Left lung (tissue), 14 donors: ENCODE measurements at places on chromosomes 5 and 9. TPM values are rescaled to one million over a fixed set of nuclear protein-coding genes. Genes with fewer than 3 reads are reported as not detected.

Gene TARS1
- polyA plus RNA-seq: 121 TPM

Gene CDHR2
- 0.32 TPM for polyA plus RNA-seq

Gene GFI1B
- 0.77 TPM for polyA plus RNA-seq

Gene CDC37L1
- 14.9 TPM for polyA plus RNA-seq

Gene PDZD2
- polyA plus RNA-seq: 17.0 TPM

Gene ANKRD34B
- not detected for polyA plus RNA-seq

Gene C9
- not detected for polyA plus RNA-seq

Gene ACOT12
- polyA plus RNA-seq: 0.30 TPM

Gene CFAP90
- polyA plus RNA-seq: 7.4 TPM

Gene C9orf57
- polyA plus RNA-seq: not detected

Gene FEM1C
- 22.5 TPM for polyA plus RNA-seq

Gene SECISBP2
- polyA plus RNA-seq: 90.4 TPM

Gene SHC3
- 10.4 TPM for polyA plus RNA-seq

Gene IFNA2
- not detected for polyA plus RNA-seq
